IPS DF 6.9 (cell line): ENCODE measurements at places on chromosomes 12 and 14.

GRCh38 chr14:99423434-99423833, 57.2 kb downstream of the SETD3 start:
- H3K27ac ChIP-seq = no peak overlapping the region
- peaks cover 4% of the 10 kb centered on the region; the same call in 1 of the 2 replicates for H3K4me1 ChIP-seq
- H3K27me3 ChIP-seq = 0 out of 2 replicates have a peak, but pooled peaks cover 1% of the 10 kb centered on the region
- H3K4me3 ChIP-seq = no peak overlapping the region

DNA sequence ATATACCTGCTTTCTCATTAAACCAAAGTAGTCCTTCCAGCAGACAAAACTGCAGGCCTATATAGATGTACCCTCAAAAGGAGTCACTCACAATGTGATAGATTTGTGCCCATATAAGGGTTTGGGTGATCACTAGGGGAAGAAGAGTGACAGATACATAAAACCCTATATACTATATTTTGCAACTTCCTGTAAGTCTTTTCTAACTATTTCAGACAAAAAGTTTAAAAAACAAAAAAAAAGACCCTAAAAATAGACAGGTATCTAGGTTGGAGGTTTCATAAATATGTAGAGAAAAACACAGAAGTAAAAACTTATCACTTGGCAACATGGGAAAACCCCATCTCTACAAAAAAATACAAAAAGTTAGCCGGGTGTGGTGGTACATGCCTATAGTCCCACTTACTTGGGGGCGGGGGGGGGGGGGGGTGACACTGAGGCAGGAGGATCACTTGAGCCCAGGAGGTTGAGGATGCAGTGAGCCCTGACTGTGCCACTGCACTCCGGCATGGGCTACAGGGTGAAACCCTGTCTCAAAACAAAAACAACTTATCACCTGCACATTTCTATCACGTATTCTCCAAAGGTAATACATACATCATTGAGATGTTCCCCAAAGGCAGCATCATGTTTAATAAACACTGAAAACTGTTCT, 2.9 kb downstream of the VCPKMT start:
- DNase-seq = no peak
- H3K4me1 ChIP-seq = no peaks in the 10 kb centered on the region
- H3K27me3 ChIP-seq = no peaks in the 10 kb centered on the region

DNA sequence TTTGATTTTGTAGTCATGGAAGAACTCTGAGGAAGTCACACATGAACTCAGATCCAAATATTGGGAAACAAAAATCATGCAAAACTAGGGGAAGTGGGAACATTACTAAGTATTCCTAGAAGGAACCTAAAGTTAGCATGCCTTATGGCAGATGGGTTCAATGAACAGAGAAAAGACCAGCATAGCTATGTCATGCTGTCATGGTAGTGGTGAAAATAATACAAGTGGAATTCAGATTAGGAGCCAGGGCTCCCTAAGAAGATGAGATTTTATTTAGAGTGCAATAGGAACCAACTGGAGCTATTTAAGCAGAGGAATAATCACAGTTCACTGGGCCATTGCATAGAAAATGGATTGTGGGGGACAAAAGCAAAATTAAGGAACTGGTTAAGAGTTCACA, 134.0 kb downstream of the DIO2 start:
- H3K27ac ChIP-seq = no peak overlapping the region
- no peaks in the 10 kb centered on the region for H3K27me3 ChIP-seq
- no peak overlapping the region for H3K4me3 ChIP-seq
- no peak for DNase-seq
- H3K4me1 ChIP-seq = no peaks in the 10 kb centered on the region

DNA sequence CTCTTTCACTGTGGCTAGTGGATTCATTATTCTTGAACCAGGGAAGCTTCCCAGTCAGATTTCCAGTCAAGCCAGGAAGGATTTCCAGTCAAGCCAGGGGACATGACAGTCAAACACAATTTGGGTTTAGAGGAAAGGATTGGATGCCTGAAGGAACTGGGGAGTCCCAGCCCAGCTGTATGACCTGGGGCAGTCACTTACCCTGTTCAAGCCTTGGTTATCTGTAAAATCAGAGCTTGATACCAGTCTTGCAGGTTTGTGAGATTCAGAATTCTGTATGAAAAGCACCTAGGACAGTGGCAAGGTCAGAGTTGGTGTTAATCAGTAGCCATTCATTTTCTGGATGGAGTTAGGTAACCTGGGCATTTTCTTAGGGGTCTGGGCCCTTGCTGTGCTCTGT, 152.7 kb downstream of the CHST11 start:
- no peak for DNase-seq
- H3K4me3 ChIP-seq = no peak overlapping the region

DNA sequence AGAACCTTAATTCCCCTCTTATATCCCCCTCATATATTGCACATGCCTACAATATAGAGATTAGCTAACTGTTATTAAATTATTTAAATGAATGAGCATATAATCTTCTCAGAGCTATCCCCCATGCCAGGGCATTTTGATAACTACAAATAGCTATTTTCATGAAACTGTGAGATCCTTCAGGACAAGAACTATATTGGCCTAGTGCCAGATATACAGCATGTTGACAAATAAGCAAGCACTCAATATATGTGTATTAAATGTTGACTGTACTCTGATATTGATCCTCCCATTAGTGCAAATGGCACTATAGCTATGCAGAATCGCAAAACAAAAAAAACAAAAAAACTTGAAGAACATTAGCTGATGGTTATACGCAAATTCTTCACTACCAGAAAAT, 134.1 kb upstream of the OTX2 start:
- no peaks in the 10 kb centered on the region for H3K27me3 ChIP-seq
- H3K4me1 ChIP-seq = no peaks in the 10 kb centered on the region
- DNase-seq = no peak
- no peak overlapping the region for H3K27ac ChIP-seq
- H3K4me3 ChIP-seq = no peak overlapping the region

DNA sequence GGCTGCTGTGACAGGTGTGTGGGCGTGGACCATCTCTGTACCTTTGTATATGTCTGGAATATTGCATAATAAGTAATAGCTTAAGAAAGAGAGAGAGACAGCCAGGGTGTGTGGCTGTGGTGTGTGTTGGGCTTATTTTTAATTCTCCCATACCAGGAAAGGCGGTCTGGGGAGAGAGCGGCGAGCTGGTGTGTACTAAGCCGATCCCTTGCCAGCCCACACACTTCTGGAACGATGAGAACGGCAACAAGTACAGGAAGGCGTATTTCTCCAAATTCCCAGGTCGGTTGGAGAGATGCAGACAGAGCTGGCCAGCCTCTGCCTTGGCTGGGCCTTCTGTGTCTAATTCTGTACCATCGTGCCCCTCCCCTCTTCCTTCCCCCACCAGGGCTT, 63.9 kb downstream of the AACS start:
- no peak for DNase-seq
- no peak overlapping the region for H3K27ac ChIP-seq
- H3K4me1 ChIP-seq = no peaks in the 10 kb centered on the region
- H3K4me3 ChIP-seq = no peak overlapping the region
- H3K36me3 ChIP-seq = peaks cover 4% of the 10 kb centered on the region; the same call in 1 of the 2 replicates

GRCh38 chr14:105860615-105861580, 334.5 kb downstream of the TMEM121 start:
- DNase-seq = no peak
- no peaks in the 10 kb centered on the region for H3K27me3 ChIP-seq
- H3K27ac ChIP-seq = no peak overlapping the region
- H3K4me1 ChIP-seq = no peaks in the 10 kb centered on the region

DNA sequence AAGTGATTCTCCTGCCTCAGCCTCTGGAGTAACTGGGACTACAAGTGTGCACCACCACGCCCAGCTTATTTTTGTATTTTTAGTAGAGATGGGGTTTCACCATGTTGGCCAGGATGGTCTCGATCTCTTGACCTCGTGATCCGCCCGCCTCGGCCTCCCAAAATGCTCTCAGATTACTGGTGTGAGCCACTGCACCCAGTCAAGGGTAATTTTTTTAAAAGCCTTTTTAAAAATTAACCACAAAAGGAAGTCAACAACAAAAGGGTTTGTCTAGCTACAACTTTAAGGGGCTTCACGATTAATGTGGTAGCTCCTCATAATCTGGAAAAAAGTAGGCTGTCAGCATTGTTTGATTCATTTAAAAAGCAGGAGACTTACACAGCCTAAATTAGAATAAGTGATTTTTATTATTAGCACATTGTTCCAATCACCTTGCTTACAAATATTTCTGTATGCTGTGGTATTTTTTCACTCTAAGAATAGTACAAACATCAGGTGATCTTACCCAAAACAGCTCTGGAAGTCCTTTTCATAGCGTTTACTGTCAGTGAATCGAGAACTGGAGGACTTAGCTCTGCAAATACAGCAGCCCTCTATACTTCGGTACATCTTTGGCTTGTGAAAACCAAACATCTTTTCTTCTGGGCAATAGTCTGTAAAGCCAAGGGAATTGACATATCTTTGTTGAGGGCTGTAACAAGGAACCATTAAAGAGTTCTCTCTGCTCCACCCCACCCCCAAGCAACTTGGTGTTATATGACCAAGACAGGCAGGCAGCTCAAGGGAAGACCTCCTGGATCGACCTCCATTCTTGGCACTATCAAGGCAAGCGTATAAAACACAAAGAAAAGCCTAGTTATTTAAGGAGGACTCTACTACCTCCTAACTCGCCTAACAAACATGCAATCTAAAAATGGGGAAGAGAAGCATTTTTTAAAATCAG, 28.1 kb downstream of the SINHCAF start:
- no peak overlapping the region for H3K4me3 ChIP-seq
- H3K27ac ChIP-seq = no peak overlapping the region
- peaks cover 17% of the 10 kb centered on the region; the same call in 1 of the 2 replicates for H3K36me3 ChIP-seq
- H3K27me3 ChIP-seq = no peaks in the 10 kb centered on the region

DNA sequence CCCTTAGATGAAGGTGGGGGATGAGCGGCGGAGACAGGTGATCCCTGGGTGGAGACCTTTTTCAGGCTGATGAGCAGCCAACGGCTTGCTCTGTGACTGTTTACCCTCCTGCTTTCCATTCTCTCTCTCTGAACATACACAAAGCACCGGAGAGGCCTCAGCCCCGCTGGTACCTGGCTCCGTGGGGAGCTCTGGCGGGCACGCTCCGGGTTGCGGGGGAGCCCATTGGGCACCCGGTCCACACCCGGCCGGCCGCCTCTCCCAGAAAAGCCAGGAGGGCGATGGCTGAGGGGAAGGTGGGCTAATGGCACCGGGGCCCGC, 545 bp downstream of the SMARCC2 start:
- H3K27me3 ChIP-seq = no peaks in the 10 kb centered on the region
- peak overlapping the region; percentile 88; the same call in 1 of the 2 replicates for H3K4me3 ChIP-seq
- no peaks in the 10 kb centered on the region for H3K4me1 ChIP-seq
- peaks cover 19% of the 10 kb centered on the region; the same call in 1 of the 2 replicates for H3K36me3 ChIP-seq
- no peak for DNase-seq

DNA sequence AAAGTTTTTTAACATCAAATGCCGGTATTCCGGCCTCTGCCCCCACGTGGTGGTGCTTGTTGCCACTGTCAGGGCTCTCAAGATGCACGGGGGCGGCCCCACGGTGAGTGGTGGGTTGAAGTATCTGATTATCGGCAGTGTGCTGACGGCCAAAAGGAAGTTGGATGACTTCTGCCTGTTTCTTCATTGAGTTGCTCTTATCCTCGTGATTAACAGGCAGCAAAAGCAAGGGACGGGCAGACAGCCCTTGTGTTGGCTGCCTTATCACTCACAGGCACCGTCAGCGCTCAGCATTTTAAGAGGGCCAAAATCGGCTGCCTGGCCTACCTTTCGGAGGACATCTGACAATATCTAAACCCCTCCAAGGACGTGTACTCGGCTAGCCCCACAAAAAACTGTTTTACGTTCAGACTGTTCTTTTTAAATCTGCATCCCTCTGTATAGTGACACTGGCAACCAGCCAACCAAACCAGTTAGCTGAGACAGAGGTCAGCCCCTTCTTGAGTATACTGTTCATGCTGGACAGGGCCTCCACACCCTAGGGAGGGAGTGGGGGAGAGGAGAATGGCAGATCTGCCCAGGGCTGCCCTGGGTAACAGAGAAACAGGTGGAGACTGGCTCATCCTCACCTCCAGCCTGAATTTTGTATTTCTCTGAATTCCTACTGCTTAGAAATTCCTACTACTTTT, 22.9 kb upstream of the AKAP5 start:
- no peaks in the 10 kb centered on the region for H3K27me3 ChIP-seq
- DNase-seq = no peak
- H3K4me1 ChIP-seq = no peaks in the 10 kb centered on the region

- H3K27ac ChIP-seq = no peak overlapping the region
- no peak overlapping the region for H3K4me3 ChIP-seq
- no peaks in the 10 kb centered on the region for H3K27me3 ChIP-seq
- no peaks in the 10 kb centered on the region for H3K4me1 ChIP-seq
- no peak for DNase-seq
- no peaks in the 10 kb centered on the region for H3K36me3 ChIP-seq
Observed at GRCh38 chr12:81809829-81810595, 50.9 kb upstream of the PPFIA2 start.

- no peaks in the 10 kb centered on the region for H3K36me3 ChIP-seq
- DNase-seq = no peak
- H3K4me3 ChIP-seq = peak overlapping the region; percentile 86; the same call in 1 of the 2 replicates
Observed at GRCh38 chr12:754851-755562, 2.6 kb downstream of the WNK1 start.

- no peaks in the 10 kb centered on the region for H3K4me1 ChIP-seq
- no peak for DNase-seq
- H3K4me3 ChIP-seq = no peak overlapping the region
- H3K27me3 ChIP-seq = no peaks in the 10 kb centered on the region
- no peak overlapping the region for H3K27ac ChIP-seq
- no peaks in the 10 kb centered on the region for H3K36me3 ChIP-seq
Observed at GRCh38 chr12:113128802-113129663, 6.5 kb downstream of the RASAL1 start.

DNA sequence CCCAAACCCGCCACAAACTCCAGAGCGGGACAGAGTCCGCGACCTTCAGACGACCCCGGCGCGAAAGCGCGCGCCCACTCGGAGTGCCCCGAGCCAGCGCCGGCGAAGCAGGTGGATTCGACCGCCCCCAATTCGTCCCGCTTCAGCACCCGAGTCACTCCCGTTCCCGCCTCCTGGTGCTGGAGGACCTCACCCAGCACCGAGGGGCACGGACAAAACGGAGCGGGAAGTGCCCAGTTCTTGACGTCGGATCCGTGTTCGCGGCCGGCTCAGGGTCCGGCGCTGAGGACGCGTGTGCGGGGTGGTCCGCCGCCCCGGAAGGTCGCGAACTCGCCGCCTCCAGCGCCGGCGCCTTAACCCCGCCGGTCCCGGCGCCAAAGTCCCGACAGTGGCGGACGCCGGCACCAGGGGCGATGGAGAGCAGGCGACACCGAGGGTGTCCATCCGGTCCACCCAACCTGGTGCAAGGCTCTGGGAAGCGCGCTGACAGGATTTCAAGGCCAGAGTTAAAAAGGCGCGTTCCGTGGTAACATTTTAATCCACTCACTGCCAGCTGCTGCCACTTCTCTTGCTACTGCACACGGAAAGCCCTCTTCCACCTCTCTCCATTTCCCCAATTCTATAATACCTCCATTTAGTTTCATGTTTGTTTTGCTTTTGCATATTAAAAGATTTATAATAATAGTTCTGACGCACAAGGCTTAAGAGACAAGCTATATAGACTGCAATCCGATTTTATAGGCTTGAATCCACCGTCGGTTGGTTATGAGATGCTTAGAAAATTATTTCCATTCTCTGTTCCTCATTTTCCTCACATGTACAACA, 240.0 kb upstream of the CPNE8 start:
- H3K27ac ChIP-seq = no peak overlapping the region
- no peaks in the 10 kb centered on the region for H3K4me1 ChIP-seq
- H3K36me3 ChIP-seq = no peaks in the 10 kb centered on the region
- H3K27me3 ChIP-seq = peaks cover 5% of the 10 kb centered on the region; the same call in 1 of the 2 replicates
